Lower lobe of right lung (tissue), 2 donors: ENCODE measurements at places on chromosomes 16 and 17. TPM values are rescaled to one million over a fixed set of nuclear protein-coding genes. Genes with fewer than 3 reads are reported as not detected.

GRCh38 chr17:83053021-83053681, 26.3 kb upstream of the METRNL start:
- DNase-seq = peak; percentile 51

DNA sequence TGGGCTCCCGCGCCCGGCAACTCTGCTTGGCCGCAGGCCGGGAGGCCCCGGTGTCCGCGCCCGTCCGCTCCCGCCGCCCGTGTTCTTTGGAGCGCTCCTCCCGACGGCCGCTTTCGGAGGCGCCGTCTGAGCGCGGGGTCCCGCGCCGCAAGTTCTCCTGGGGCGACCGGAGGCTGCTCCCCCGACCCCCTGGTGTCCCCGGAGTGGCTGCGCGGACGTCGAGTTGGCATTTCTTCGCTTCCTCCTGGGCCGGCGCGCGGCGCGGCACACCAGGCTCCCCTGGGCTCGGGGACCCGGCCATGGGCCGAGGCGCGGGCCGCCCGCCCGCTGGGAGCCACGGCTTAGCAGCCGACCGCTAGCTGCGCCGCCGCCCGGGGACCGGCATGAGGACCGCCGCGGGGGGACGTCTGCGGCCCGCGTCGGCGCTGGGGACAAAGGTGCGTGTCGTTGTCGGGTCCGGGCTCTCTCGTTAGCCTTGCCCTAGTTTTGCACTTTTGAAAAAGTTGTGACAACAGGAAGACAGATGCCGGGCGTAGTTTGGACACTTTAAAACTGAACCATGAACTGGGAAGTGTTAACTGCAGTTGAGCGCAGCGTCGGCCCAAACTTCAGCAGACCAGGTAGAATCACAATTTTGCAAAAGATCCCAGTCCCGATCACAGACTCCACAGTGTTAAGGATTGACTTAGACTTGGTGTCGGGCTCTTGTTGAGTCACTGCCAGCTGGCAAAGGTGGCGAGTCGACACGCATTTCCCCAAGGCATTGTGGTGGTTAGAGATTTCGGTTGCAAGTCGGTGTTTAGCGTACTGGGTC, 700 bp downstream of the UBN1 start:
- DNase-seq = peak; percentile 67

DNA sequence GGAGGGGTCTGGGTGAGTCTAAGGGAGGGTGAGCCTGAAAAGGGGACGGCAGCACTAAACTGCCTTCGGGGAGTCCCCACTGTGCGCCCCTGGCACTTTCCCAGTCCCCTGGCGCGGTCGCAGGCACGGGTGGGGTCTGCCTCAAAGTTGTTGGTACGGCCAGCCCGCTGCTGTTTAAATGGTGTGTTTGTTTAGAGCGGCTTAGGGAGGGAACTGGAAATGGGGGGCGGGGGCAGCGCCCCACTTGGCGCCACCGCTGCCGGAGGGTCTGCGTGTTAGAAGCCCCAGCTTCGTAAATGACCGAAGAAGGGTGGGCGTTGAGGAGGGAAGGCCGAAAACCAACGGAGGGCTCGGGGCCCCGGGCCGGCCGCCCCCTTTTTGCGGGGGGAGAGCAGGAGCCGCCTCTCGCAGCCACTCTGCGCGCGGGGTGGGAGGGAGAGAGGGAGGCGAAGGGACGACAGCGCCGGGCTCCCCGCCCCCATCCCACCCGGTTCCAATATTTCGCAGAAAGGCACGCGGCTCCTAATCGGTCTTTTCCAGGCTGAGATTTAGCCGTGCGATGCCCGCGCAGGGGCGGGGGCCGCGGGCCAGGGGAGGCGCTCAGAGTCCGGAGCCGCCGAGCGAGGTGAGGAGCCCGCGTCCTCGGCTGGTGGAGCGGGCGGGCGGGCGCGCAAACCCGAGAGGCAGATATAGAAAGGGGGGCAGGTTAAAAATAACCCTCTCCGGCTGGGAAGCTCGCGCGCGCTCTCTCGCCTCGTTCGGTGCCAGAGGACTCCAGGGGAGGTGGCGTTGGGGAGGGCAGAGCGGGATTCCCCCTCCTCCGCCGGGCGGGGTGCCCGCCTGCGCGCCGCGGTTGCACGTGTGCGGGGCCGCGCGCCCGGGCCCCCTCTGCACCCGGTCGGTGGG, 54.9 kb downstream of the SREBF1 start:
- DNase-seq = no peak

DNA sequence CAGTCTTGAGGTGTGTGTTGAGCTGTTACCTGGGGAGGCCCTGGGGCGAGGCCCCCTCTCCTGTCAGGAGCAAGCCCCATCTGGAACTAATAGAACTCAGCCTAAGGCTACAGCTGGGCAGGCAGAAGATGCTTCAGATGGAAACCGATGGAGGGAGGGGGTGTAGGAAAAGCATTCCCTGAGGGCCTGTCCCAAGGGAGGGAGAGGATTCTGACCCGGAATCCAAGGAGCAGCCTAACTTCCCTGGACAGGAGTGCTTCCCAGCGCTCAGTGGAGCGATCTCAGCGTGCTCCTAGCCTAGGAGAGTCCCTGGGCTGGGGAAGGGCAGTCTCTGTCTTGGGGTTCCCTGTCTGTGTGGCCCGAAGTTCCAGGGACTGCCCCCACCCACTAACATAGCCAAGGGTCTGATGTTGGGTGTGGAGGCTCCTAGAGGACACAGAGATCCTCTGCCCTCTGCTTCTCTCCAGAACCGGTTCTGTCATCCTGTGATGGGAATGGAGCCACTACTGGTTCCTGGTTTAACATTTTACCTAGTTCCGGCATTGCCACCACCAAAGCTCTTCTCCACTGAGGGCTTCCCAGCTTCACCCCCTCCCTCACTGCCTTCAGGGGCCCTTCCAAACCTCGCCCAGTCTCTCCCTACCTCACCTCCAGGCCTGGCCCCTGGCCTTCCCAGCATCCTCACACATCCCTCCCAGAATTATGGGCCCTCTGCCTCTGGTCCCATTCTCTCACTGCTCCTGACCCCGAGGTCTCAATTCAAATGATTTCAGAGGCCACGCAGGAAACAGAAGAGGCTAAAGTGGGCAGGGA, 58.7 kb downstream of the RTN4RL1 start:
- DNase-seq = no peak

DNA sequence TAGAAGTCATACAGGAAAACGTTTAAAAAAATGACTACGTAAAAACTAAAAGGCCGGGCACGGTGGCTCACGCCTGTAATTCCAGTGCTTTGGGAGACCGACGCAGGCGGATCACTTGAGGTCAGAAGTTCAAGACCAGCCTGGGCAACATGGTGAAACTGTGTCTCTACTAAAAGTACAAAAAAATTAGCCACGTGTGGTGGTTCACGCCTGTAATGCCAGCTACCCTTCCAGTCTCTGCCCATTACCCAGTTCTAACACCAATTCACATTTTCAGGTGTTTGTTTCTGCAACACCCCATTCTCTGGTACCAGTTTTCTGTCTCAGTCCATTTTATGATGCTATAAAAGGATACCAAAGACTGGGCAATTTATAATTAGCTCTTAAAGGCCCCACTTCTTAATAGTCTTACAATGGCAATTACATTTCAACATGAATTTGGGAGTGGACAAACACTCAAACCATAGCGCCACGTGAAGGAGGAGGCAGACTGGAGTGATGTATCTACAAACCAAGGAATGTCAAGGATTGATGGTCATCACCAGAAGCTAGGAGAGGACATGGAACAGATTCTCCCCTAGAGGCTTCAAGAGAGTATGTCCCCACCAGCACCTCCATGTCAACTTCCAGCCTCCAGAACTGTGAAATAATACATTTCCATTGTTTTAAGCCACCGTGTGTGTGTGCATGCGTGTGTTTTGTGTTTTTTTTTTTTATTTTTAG, 791 bp upstream of the C17orf75 start:
- DNase-seq = no peak

DNA sequence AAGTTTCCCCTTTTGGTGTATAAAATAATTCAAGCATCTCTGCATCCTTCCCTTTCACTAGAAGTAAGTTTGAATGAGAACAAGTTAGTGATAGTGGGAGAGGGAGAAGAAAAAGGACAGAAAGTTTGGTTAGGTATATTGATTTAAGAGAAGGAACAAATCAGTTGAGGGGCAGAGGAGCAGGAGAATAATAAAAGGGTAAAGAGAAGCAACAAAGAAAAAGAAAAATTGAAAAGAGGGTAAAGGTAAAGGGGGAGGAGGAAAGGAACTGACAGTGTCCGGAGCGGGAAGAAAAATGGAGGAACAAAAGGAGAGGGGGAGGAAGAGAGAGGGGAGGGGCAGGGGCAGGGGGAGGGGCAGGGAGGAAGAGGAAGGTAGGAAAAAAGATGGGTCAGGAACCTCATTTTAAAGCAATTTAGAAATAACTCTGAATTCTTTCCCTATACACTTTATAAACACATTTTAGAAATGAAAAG, 6.3 kb upstream of the IGF2BP1 start:
- DNase-seq = no peak

DNA sequence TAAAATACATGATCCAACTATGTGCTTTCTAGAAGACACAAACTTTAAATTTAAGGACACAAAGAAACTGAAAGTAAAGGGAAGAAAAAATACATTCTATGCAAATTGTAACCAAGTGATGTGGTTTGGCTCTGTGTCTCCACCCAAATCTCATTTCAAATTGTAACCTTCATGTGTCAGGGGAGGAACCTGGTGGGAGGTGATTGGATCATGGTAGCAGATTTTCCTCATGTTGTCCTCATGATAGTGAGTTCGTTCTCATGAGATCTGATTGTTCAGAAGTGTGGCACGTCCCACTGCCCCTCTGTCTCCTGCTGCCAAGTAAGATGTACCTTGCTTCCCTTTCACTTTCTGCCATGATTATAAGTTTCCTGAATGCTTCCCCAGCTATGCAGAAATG, 15.0 kb downstream of the OR1A1 start:
- no peak for DNase-seq

- no peak for DNase-seq
Observed at GRCh38 chr16:77738706-77739558, 16.6 kb downstream of the NUDT7 start.

- DNase-seq = no peak
Observed at GRCh38 chr16:11283820-11284248, 2.7 kb upstream of the PRM1 start.

GRCh38 chr17:11001651-11002050, 163.8 kb upstream of the PIRT start:
- no peak for DNase-seq

DNA sequence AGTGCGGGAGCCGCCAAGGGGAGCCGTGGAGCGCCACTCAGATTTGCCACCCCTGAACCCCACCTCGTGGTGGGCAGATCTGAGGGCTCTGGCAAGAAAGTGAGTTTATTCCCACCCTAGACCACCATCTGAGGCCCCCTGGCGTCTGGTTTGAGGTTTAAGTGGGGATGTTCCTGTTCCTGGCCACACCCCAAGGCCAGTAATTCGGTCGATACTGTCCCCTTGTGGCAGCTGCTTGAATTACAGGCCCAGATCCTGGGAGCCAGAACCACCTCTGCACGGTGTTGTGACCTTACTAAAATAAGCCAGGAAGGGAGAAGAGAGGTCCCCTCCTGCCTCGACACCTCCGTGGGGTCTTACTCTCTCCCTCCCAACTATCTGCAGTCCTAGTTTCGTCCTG, 3.3 kb upstream of the LAT start:
- no peak for DNase-seq

Gene OR2C1
- total RNA-seq = not detected

Gene C17orf50
- total RNA-seq = not detected

Gene GRIN2C
- total RNA-seq = 0.83 TPM

Gene TPSD1
- 9.6 TPM for total RNA-seq

Gene CDYL2
- 14.7 TPM for total RNA-seq

Gene SLC5A10
- total RNA-seq = not detected
